ENCODE measurements at places on chromosomes 1 and 21. TPM values are rescaled to one million over a fixed set of nuclear protein-coding genes. Genes with fewer than 3 reads are reported as not detected.

The SPAG17 gene
- total RNA-seq: 6.3 TPM

The PGBD5 gene
- total RNA-seq: 5.3 TPM

The ANGPTL3 gene
- 1.2 TPM for total RNA-seq

The SOAT1 gene
- total RNA-seq: 18.6 TPM

The TTC22 gene
- total RNA-seq: 6.8 TPM

The HAPLN2 gene
- total RNA-seq: 0.29 TPM

The SLAMF7 gene
- 0.58 TPM for total RNA-seq

The TSACC gene
- not detected for total RNA-seq

The AMY1C gene
- total RNA-seq: not detected

The IGSF21 gene
- total RNA-seq: 0.88 TPM

The FTCD gene
- 23.6 TPM for total RNA-seq

The SPRR1B gene
- not detected for total RNA-seq

The CYP4Z1 gene
- total RNA-seq: 0.93 TPM

The LIN28A gene
- not detected for total RNA-seq

The TMEM240 gene
- 6.3 TPM for total RNA-seq

The ETS2 gene
- total RNA-seq: 74.9 TPM

The FAM167B gene
- total RNA-seq: 13.7 TPM

The PAPPA2 gene
- total RNA-seq: 23.4 TPM

The FCN3 gene
- 3.9 TPM for total RNA-seq

The KCNN3 gene
- total RNA-seq: 5.3 TPM

The TSSK3 gene
- 1.1 TPM for total RNA-seq

The CDCA8 gene
- total RNA-seq: 5.4 TPM

The GUCA2A gene
- total RNA-seq: not detected

The DONSON gene
- total RNA-seq: 14.0 TPM

The C1orf115 gene
- 15.6 TPM for total RNA-seq

The WNT2B gene
- total RNA-seq: 8.5 TPM

The FABP3 gene
- total RNA-seq: 49.9 TPM

The SGIP1 gene
- 11.7 TPM for total RNA-seq

The CA6 gene
- not detected for total RNA-seq

The CD53 gene
- total RNA-seq: 15.6 TPM

The HLX gene
- total RNA-seq: 18.8 TPM

The CNIH3 gene
- total RNA-seq: 11.0 TPM

The NTMT2 gene
- total RNA-seq: not detected

The SLAMF9 gene
- total RNA-seq: not detected

The OR10R2 gene
- total RNA-seq: not detected

The TTC24 gene
- total RNA-seq: 0.58 TPM

The ELAVL4 gene
- total RNA-seq: 0.99 TPM

All from metanephros (tissue), 2 donors.